ENCODE measurements at places on chromosomes 12 and 14. TPM values are rescaled to one million over a fixed set of nuclear protein-coding genes. Genes with fewer than 3 reads are reported as not detected.
A peak's percentile ranks its signal among the peaks of the same experiment; 100 is the strongest.

- H3K4me1 ChIP-seq, result no peaks in the 10 kb centered on the region
- H3K27ac ChIP-seq, result no peak overlapping the region
- no peaks in the 10 kb centered on the region for H3K27me3 ChIP-seq
- H3K4me3 ChIP-seq, result no peak overlapping the region
- no peak for DNase-seq
- H3K36me3 ChIP-seq, result no peaks in the 10 kb centered on the region
These were observed 39.0 kb downstream of the CMKLR1 start for GRCh38 chr12:108299980-108300696.

The MMP14 gene
- polyA plus RNA-seq, result 15.1 TPM

- no peaks in the 10 kb centered on the region for H3K27me3 ChIP-seq
- peak; percentile 68 for DNase-seq
- H3K4me1 ChIP-seq, result peaks cover 49% of the 10 kb centered on the region
- H3K36me3 ChIP-seq, result no peaks in the 10 kb centered on the region
These were observed 119.4 kb downstream of the SAMD4A start for GRCh38 chr14:54686219-54686870.

The LYZ gene
- 3.6 TPM for polyA plus RNA-seq

- no peaks in the 10 kb centered on the region for H3K27me3 ChIP-seq
- H3K4me1 ChIP-seq, result peaks cover 9% of the 10 kb centered on the region
- H3K27ac ChIP-seq, result no peak overlapping the region
These were observed 53.0 kb downstream of the CDK17 start for GRCh38 chr12:96347130-96347699.
